Stimulated activated naive CD4-positive, alpha-beta T cell treated with Interleukin-2 at 50 U/mL for 16 hours (primary cell): ENCODE measurements at places on chromosomes 7 and 10.

- no peak for DNase-seq
These were observed 29.3 kb downstream of the AP3M1 start for GRCh38 chr10:74121368-74121767.

GRCh38 chr10:1448252-1448930, 288.9 kb downstream of the ADARB2 start:
- DNase-seq, result no peak

- DNase-seq, result no peak
These were observed 2.3 kb upstream of the STK32C start for GRCh38 chr10:132309879-132310591.

GRCh38 chr7:44382459-44383265, 57.3 kb upstream of the CAMK2B start:
- DNase-seq, result no peak

DNA sequence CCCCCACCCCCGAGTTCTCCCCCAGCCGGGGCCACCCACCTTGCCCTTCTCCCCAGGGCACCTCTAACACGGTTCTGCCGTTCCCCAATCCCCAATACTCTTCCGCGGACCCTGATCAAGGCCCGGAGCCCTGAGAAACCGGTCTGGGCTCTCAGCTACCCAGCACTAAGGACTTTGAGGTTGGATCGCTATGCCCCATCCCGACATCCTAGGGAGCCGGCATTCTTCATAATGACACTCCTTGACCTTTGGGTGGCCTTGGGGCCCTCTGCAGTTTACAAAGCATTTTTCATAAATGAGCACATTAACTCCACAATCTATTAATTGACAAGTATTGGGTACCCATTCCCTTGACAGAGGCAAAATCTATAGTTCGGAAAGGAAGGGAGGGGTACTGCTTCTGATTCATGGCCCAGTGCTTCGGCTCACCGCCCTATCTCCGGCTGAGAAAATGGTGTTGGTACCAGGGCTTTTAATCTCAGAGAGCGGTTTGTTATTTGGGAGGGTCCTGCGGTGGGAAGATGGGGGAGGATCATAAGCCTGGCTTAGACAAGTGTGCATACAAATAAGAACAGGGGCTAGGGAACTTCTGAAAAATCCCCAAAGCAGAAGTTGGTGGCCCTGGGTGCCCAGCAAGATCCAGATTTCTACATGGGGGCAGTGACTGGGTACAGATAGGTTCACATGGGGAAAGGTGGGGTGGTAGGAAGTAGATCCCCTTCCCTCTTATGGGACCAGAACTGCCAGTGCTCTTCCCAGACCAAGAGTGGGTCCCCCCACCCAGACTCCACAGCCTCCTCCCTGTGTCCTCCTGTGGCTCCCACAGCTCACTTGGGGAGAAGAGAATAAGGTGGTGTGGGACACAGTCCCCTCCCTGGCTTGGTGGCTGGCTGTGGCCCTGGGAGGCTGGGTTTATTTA, 3.2 kb downstream of the IMPDH1 start:
- no peak for DNase-seq

DNA sequence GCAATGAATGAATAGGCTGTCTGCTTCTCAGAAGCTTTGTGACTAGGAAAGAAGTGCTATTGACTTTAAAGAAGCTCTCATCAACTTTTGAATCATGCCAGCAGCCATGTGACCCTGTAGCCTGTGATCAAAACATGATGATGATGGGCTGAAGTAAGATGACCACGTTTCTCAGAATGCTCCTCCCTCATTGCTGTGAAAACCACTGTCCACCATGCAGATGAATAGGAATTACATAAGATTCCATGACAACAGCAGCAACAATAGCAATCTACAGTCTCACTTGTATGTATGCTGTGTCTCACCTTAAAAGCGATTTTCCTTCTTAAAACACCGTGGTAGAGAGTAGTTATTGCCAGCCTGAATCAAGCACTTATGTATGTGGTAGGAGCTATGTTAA, 228.4 kb downstream of the TRIL start:
- DNase-seq, result no peak

DNA sequence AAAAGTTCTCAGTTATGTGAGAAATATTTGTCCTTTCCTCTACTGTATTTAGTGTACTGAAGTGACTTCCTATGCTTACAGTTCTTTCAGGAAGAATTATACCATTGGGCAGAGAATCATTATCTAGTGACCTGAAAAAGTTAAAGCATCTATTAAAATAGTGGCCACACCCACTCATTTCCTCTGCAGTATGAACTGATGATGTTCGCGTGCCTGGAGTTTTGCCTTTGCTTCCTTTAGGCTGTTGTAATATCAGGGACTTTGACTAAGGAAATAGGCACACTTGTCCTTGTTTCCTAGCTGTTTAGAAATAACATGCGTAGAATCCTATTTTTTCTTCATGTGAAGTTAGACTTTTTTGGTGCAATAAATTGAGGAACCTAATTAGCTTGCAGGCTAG, 100.7 kb downstream of the ZMYND11 start:
- no peak for DNase-seq

DNA sequence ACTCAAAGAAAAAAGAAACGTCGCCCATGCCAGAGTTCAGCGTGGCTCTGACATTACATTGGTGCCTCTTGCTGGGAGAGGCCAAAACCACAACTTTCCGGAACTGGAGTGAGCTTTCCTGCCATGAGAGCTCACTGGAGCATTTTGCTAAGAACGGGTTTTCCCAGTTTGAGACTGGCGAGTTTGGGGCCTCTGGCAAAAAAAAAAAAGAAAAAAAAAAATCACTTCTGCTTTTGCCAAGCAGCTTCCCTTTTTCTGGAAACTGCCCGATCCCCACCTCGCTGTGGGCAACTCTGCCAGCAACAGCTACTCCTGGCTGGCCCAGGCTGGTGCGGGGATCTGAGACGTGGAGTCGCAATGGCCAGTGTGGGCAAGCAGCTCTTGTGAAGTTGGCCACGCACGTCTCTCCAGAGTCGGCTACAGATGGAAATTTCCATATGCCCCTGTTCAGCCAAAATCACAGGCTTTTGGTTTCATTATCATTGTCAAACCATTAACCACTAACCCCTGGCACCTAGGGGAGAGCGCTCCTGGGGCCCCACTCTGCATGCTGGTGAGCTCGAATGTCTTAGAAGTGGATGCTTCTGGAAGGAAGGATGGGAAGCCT, 25.7 kb downstream of the PRKAG2 start:
- DNase-seq, result peak; percentile 13

DNA sequence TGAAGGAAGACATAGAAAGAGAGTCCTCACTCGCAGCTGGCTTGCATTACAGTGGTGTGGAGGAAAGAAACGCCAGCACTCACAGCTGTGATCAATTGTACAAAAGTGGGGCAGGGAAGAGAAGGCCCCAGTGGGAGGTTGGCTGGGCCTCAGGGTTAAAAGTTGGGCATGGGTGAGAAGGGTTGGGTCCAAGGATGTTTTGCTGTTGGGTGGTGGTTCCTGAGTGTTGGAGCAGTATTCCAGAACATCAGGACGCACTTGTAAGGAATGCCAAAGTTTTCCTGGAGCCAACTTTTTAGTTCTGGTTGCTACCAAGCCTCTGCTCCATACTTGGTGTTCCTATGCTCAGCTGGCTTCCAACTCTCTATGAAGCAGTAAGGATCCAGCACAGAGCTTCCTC, 55.4 kb upstream of the MKRN1 start:
- no peak for DNase-seq

GRCh38 chr10:32538256-32538655, 92.3 kb downstream of the CCDC7 start:
- DNase-seq, result no peak

GRCh38 chr7:155843426-155844018, 31.3 kb upstream of the SHH start:
- DNase-seq, result no peak

GRCh38 chr7:80611779-80612178, 26.7 kb upstream of the CD36 start:
- no peak for DNase-seq

- no peak for DNase-seq
These were observed 9.0 kb downstream of the LFNG start for GRCh38 chr7:2528481-2529095.

DNA sequence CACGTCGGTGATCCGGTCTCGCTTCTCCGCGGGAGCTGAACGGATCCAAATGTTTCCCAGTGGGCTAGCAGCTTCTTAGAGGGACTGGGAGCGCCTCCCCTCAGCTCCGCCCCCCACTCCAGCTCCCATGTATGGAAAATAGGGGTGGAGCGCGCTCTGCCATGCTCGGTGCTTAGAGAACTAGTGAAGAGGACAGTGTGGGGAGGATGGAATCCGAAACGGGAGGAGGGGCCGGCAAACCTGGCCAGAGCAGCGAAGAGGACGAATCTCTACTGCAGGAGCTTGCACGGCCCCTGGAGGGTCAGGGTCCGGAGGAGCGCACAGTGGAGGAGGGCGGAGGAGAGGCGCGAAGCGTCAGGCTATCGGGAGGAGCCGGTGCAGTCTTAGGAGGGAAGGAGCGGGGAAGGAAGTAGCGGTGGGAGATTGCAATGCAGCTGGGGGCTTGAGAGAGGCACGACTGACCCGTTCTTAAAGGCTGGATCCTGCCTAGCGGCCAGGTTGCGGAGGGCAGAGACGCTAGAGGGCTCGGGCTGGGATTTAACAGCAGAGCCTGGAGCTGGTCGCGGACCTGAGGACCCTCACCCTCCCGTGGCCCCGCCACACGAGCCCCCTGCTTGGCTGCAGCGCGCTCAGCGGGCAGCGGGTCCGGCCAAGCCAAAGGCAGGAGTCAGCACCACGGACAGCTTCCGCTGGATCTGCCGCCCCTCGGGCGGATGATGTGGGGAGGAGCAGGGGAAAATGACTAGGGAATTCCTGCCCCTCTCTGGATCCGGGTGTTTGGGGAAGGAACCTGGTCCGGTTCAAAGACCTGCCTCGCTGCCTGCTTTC, at the start of gene PRLHR:
Gene PRLHR (minus strand): TSS at position 51 of the 828 bp plus-strand sequence. CDS start 404 bp downstream, outside the sequence.
- DNase-seq, result no peak

GRCh38 chr10:29482591-29483431, 152.0 kb downstream of the SVIL start:
- no peak for DNase-seq

DNA sequence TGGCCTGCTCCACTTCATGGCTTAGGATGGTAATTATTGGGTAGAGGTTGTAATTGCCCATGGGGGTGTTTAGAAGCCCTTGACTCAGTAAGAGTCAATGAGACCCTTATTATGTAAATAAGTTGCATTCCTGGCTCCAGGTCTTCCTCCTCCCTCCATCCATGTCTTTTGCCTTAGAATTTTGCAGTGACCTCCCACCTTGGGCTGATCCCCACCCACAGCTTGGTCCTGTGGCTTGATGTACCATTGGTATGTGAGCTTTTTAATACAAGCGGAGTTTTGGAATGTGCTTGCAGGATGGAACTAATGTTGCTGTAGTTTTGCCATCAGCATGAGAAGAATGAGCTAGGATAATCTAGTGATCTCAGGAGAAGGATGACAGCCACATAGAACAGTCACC, 73.2 kb upstream of the DGKI start:
- no peak for DNase-seq

GRCh38 chr7:22300839-22301238, 56.1 kb downstream of the RAPGEF5 start:
- DNase-seq, result no peak

DNA sequence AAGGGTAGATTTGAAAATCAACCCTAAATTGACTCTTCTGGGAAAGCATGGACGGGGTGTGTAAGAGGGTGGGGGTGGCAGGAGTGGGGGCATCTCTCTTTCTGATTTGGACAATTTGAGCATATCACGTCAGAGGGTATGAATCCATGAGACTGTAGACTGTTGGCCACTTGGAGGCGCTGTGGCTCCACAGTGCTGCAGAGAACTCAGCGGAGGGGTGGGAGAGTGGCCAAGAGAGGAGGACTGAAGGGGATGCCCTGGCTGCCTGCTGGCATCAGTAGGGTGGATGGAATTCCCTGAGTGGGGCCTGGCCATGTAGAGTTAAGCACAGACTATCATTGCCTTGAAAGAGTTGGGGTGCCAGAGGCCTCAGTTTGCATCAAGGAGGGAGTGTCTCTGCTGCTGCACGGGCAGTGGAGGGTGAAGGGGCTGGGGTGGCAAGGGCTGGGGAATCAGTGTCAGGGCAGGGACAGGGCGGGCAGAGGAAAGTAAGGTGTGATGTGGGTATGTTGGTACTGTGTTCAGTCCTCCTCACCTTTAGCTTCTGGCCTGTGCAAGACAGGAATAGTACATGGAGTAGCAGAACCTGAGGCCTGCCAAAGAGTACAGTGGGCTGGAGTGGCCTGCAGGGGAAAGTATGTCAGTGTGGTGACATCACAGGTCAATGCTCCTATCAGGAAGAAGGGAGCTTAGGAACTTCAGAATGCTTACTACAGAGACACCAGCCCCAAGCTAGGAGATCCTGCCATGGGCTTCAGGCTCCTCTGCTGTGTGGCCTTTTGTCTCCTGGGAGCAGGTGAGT, 133.5 kb upstream of the PRSS58 start:
- peak; percentile 11 for DNase-seq

DNA sequence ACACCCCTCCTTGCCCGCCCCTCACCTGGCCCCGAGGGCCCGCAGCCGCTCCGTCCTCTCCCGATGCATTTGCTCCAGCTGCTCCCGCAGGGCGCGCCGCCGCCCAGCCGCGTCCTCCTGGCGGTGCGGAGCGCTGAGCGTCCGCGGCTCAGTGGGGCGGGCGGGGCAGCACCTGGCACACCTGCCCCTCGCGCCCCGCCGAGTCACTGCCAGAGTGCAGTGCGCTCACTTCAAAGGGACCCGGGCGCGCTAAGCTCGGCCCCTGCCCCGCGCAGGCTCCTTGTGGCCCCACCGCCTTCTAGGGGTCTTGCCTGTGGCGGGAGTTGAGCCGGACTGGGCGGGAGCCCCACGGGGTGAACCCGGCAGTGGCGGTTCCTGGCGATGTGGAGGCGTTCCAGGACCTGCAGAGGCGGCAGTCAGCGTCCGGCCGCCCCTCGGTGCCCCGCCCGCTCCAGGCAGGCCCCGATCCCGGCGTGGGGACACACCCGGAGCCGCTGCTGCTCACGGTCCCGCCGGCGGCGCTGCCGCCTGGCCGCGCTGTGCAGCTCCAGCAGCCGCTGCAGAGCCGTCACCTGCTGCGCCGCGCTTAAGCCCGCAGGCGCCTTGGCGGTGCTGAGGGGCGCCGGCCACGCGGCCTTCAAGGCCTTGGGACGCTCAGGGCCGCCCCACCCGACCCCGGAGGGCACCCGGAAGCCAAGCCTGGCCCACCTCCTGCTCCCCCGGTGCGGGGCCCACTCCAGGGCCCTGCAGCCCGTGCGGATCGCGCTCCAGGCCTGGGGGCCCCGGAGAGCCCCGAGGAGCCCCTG, 6.7 kb downstream of the ATP6V1F start:
- peak; percentile 28 for DNase-seq

- DNase-seq, result no peak
These were observed 82.3 kb upstream of the GTF2I start for GRCh38 chr7:74575083-74575784.

GRCh38 chr7:155009570-155010157, 6.7 kb upstream of the PAXIP1 start:
- DNase-seq, result peak; percentile 11

- no peak for DNase-seq
These were observed 174.0 kb downstream of the GFRA1 start for GRCh38 chr10:116099023-116099420.

DNA sequence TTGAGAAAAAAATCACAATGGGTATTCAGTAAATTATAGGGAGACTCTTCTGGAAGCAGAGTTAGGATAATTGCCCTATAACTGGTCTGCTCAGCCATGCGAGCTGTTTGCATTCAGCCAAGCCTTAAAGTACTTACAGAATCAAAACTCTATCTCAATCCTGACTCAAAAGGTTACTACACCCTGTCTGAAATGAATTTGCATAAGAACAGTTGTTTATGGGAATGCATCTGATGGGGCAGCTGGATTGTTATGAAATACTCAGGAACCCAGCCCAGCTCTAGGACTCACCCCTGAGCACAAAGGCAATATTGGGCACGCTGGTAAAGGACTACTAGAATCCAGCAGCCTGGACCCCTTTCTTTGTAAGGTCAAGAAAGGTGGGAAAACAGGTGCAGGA, 38.8 kb downstream of the AKR1B15 start:
- no peak for DNase-seq
